Activated CD8-positive, alpha-beta memory T cell treated with anti-CD3 and anti-CD28 coated beads for 24 hours (primary cell): ENCODE measurements at places on chromosomes 11 and 22.

DNA sequence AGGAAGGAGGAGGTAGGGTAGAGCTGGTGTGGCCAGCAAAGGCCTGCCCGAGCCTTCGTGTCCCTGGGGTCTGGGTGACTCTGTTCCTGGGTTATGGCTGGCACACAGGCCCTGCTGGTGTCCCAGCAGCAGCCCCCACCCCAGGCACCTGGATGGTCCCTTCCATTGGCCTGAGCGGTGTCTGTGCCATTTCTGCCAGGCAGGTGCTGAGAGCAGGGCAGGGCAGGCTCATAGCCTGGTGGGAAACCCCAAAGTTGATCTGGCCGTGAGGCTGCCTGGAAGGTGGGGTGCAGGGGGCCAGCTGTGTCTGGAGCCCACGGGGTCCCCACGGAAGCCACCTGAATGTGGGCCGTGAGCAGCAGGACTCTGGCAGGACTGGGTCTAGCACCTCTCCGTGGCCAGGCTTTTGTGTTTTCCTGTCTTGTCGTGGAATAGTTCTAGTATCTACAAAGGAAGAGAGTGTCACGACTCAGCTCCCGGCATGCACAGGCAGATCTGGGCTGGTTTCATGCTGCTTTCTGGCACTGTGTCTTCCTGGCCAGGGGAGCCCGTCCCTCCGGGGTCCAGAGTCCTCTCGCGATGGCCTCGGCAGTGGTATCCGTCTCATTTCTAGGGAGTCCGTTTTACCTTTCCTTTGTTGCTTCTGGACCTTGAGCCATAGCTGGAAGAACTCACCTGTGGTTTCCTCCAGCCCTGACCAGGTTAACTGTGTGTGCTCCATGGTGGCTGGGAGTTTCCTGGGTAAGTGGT lies 83.7 kb downstream of the KCNQ1 start:
- no peak for DNase-seq

DNA sequence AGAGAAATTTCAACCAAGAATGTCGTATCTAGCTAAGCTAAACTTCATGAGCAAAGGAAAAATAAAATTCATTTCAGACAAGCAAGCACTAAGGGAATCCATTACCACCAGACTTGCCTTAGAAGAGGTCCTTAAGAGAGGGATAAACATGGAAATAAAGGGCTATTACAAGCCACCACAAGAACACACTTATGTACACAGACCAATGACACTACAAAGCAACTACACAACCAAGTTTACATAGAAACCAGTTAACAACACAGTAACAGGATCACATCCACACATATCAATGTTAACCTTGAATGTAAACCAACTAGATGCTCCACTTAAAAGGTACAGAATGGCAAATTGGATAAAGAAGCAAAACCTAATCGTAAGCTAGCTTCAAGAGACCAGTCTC lies 38.0 kb downstream of the TMEM123 start:
- no peak for DNase-seq

DNA sequence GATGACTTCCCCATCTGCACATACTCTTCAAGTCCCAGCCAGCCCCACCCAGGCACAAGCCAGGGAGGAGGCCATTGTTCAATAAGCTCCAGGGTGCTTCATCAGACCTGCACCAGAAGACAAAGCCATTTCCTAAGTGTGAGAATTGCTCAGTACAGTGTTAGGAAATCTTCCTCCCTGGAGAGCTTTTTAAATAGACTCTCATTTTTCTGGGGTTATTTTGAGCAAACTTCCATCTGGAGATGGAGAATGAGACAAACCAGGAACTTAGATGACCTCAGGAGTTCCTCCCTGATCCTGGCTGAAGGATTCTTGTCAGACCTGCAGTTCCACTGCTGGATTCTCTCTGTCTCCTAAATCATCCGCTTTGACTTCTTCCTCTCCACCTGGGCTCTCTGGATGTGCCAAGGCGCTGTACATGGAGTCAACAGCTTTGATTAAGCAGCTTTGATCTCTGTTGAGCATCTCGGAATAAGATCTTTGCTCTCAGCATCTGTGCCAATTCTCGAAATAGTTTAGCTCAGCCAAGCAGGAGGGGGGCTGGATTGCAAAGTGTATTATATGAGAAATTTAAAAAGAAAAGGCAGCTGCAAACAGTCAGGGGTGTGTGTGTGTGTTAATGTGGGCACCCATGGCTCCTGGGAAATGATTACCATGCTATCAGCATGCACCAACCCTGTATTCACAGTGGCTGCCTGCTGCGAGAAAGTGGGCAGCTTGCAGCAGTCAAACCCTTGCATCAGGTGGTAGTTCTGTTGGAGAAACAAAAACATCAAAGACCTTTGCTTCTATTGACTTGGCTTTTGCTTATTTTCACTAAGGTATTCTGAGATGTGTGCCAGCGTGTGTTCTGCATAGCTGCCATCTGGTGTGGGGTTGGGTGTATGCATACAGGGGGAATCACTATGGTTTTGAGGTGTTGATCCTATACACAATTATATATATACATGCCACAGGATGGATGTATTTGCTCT lies 70.2 kb upstream of the NAV2 start:
- DNase-seq: no peak

DNA sequence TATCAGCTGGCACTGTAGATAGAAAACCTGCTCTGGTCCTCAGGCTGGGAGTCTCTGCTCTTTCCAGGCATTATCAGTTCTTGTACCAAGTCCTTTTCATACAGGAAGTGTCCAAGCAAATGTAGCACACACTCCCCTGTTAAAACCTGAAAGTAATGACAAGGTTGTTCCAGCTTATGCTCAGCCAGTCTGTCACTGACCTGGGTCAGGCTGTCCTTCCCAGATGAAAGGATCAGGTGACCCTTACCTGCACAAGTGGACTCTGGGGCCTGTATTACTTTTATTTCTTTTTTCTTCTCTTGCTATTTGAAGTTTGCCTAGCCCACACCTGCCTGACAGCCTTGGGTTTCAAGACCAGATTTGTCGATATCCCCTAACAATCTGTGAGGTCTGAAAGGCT lies 156.3 kb upstream of the SESN3 start:
- DNase-seq: no peak

- no peak for DNase-seq
These were observed 3.2 kb downstream of the CENPM start for GRCh38 chr22:41943661-41944209.

DNA sequence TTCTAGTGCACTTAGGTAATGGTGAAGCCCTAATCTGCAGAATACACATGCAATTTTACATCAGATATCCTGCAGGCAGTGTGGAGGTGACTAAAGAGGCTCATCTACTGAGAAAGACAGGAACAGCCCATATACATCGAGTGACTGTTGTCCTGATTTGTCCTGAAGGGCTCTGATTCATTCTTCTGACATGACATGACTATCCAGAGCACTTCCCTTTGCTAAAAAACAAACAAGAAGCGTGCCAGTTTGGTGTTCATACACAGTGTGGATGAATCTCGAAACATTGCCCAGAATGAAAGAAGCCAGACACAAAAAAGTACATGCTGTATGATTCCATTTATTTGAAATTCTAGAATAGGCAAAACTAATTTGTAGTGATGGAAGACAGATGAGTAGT lies 48.0 kb upstream of the AMPD3 start:
- DNase-seq: no peak

DNA sequence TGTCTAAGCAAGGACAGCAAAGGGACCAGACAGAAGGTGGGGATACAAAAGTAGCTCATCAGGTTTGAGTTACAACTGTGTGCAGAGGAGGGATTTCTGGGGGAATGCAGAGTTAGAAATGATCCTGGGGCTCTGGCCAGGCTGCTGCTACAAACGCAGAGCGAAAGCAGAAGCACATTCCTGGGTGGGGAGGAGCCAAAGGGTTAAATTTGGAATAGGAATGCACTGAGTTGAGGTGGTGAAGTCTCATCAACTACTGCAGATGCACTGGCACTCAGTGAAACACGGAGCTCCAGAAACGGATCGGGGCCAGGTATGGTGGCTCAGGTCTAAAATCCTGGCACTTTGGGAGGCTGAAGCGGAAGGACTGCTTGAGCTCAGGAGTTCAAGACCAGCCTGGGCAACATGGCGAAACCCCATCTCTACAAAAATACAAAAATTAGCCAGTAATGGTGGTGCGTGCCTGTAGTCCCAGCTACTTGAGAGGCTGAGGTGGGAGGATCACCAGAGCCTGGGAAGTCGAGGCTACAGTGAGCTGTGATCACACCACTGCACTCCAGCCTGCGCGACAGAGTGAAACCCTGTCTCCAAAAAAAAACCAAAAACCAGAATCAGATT lies 3.2 kb downstream of the CHKA start:
- no peak for DNase-seq

GRCh38 chr11:47408598-47409439 lies 429 bp downstream of the SLC39A13 start:
- DNase-seq: no peak

- no peak for DNase-seq
These were observed 324.8 kb upstream of the FOLH1 start for GRCh38 chr11:49533204-49533603.

DNA sequence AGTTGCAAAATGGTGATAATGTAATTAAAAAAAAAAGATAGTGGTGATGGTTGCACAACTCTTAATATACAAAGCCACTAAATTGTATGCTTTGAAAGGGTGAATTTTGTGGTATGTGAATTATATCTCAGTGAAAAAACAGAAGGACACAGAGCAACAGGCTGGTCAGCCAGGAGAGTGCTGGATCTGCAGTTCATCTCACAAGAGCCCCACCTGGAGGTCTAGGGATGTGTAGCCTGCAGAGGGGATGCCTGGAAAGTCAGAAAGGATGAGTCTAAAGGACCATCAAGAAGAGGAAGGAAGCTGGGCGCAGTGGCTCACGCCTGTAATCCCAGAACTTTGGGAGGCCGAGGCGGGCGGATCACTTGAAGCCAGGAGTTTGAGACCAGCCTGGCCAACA lies 9.0 kb downstream of the POLR3H start:
- DNase-seq: no peak

DNA sequence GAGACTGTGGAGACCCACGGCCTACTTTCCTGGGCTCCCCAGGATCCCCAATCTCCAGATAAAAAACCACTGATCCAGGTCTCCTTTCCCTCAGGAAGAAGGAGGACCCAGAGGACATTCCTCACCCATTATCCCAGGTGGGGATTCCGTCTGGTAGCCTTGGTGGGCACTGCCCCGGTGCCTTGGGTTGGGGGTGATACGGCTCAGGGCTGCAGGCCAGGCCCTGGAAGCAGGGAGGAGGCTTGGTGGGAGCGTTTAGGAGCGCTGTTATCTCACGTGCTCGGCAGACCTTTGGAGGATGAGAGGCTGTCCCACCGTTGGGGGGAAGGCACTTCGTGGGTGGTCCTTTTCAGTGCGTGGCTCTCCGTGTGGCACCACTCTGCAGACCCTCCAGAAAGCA lies 926.3 kb downstream of the BRD1 start:
- DNase-seq: no peak

DNA sequence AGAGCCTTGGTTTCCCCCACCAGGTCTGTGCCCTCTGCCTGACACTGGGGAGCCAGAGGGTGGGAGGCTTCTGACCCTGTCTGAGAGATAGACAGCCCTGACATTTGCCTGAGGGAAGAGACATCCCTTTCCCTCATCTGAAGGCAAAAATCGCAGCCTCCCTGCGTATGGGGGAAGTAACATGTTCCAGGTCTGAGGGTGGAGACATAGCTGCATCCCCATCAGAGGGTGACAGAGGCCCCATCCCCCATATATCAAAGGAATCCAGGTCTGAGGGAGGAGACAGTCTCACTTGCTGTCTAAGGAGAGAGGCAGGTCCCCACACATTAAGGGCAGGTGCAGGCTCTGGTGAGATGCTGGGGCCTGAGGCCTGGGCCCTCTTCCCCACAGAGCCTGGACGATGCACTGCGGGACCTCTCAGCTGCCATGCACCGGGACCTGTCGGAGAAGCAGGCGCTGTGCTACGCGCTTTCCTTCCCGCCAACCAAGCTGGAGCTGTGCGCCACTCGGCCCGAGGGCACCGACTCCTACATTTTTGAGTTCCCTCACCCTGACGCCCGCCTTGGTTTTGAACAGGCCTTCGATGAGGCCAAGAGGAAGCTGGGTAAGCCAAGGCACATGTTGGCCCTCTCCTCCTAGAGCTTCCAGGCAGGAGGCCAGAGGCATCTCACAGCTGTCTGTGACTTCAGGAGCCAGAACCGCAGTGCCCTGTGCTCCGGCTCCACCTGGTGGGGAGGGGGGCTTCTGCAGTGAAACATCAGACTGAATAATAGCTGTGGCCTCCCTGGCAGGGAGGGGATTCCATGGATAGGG lies 16.1 kb upstream of the RELT start:
- no peak for DNase-seq

DNA sequence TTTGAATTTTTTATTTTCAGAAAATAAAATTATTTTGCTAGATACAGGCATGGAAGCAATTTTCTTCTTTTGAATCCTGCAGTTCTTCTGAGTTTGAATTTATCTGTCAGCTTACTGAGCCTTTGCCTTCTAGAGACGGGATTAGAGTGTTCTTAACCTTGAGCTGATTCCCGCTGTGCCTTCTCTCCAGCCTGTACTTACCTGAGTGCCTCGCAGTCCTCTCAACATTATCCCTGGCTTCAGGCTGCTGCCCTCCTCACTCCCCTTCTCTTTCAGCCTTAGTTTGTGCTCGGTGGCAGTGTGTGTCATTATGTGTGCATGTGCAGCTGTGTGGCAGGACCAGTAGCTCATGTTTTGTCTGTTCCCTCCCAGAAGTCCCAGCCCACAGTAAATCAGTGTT lies 24.3 kb downstream of the OSBP2 start:
- no peak for DNase-seq

GRCh38 chr11:96004862-96005261 lies 81.0 kb upstream of the MTMR2 start:
- DNase-seq: no peak

DNA sequence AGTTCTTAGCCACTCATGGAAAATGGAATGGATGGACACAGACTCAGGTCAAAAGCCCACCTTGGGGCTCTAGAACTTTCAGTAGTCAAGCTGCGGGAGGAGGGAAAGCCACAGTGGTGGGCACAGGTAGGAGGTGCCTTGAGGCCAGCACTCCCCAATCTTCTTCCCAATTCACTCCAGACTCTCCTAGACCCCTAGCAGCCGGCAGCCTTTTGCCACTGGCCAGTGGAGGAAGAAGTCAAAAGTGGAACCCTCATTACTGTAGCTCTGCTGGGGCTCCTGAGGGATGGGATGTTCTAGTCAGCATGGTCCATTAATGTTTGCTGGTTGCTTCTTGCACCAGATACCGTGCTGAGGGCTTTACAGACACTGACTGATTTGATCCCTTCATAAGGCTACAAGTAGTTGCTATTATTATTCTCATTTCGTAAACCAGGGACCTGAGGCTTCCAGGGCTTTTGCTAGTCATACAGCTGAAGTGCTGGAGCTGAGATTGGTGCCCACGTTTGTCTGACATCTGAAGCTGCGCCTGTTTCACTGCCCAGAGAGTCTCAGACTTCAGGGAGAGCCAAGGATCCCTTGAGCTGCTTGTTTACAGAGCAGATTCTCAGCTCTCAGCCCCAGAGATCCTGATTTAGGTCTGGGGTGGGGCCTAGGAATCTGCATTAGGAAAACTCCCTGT lies 1.1 kb downstream of the UCP3 start:
- DNase-seq: peak; percentile 52

- DNase-seq: no peak
These were observed 74.0 kb downstream of the TRAF6 start for GRCh38 chr11:36436064-36436463.

- DNase-seq: no peak
These were observed 19.4 kb upstream of the LIN7C start for GRCh38 chr11:27525824-27526516.
